Activated T-helper 17 cell treated with anti-CD3 and anti-CD28 coated beads, Interleukin-2, amount 50 U/mL, for 72 hours (primary cell): ENCODE measurements at places on chromosomes 7 and 10.

DNA sequence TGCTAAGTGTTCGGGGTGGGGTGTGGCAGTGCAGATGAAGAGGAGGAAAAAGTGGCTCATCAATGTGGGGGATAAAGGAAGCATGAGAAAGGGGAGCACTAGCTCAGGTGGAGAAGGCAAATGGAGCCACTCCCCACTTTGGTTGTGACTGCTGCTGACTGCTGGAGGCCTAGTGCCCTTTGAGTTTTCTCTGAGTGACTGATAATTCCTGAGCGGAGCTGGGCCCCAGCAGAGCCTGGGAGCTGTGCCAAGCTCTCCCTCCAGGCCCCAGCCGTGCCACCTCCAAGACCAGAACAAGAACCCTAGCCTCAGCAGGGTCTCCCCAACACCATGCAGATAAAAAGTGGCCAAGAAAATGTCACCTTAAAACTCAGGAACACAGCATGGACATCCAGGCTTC is 9.7 kb upstream of the RASSF4 start:
- no peak for ATAC-seq

DNA sequence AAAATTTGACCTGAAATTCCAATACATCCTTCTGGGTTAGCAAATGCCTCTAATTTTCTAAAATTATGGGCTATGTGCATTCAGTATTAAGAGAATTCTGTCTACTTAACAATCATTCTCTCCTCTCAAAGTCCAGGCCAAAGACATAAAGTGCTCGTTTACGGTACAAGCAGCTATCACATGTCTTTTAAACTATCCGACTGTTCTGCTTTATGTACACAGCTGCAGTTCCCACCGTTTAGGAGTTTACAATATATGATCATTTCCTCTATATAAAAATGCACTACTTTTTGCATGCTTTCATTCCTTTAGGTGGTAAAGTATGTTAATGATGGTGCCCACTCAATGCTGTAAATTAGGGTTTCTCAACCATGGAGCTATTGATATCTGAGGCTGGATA is 34.0 kb downstream of the CDK6 start:
- ATAC-seq: no peak

- no peak for ATAC-seq
Observed at GRCh38 chr7:90931986-90932916, 332.0 kb upstream of the FZD1 start.

DNA sequence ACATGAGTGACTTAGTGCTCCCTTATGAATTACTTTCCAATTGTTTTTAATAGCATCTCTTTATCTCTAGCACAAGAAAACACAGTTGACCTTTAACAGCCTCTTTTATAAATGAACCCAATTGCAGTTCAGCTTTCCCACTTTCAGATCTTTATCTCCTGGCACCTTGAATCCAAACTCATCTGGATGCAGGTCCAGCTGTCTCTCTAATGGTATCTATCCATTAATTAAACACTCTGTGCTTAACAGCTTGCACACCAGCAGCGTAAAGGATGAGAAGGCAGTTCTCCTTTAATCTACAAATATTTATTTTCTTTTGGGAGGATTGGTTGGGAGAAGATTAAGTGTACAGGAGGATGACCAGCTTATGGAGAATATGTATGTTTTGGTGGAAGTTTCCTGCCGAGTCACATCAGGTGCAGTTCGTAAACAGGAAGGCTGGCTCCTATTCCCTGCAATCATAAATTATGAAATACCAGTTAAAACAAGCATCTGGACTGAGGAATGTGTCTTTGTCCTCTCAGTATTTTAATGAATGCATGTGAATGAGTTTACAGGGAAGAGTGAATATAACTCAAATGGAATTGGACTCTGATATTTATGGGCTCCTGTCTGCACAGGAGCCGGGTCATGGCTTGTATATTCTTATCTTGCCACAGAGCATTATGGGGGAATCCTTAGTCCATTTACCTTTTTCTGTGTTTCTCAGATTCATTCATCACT is 232.7 kb downstream of the PHF14 start:
- ATAC-seq: no peak

DNA sequence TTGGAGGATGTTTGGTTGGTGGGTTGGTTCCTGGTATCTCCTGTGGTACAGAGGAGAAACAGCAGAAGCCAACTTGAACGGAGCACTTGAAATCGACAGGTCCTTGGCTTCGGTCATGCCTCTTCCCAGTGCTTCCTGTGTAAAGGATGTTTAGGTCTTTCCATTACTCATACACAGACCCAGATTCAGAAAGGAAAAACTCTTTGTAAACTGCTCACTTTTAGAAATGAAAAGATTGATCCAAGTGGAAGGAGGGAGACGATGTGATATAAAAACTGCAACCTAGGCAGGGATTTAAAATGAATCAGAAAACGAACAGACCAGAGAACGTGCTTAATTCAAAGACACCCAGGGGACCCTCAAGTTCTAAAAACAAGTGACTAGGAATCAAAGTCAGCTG is 338.4 kb downstream of the GALNT17 start:
- ATAC-seq: no peak

DNA sequence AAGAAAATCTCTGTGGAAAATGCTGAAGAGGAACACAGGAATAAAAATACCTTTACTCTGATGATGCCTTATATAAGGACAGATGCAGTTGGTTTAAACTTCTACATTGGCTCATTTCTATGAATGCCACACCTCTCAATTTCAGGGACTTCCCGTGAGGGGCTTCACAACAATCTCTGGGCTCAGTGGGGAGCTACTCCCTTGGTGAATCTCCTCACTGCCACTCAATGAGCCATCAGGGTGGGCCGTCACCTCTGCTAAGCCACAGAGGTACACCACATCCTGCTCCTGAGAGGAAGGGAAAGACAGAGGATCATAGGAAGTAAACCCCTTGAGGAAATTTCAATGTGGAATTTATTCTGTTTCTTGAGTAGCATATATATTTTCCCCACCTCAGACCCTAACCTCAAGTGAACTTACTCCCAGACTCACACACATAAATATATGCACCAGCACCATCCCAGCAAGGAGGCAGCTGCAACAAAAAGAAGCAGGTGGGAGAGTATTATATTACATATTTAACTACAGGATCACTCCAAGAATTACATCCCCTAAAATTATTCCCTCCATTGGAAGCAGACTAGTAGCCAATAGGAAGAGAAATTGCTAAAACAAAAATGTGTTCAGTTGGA is 63.3 kb upstream of the PRSS1 start:
- ATAC-seq: no peak

- no peak for ATAC-seq
Observed at GRCh38 chr7:88111140-88111743, 108.6 kb downstream of the SRI start.

GRCh38 chr7:150345012-150345411 is 3.6 kb upstream of the RARRES2 start:
- ATAC-seq: no peak

DNA sequence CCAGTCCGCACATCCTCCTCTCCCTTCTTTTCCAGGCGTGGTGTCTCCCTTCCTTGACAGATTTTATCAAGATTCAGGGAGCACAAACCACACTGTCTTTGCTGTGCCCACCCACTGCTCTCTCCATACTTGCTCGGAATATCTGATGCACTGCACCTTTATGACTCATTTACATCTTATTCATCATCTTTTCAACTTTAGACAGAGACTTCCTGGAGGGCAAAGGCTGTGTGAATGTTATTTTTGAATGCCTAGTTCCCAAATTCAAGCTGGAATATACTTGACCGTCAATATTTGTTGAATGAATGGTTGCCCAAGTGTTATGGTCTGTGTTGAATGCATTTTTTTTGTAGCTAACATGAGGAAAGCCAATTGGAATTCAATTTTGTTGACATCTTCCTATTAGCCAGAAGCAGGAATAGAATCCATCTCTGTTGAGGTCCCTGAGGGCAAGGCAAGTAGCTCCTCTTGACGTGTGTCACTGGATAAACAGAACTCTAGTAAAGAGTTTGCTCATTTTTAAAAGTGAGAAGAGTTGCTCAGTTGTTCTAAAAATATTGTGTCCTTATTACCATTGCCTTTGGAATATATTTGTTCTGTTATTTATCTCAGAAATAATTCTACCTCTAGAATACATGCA is 95.0 kb downstream of the KLF6 start:
- ATAC-seq: peak; percentile 91

GRCh38 chr7:50282813-50283605 is 21.5 kb upstream of the IKZF1 start:
- peak; percentile 26 for ATAC-seq
